ENCODE measurements at places on chromosomes 3 and 15. TPM values are rescaled to one million over a fixed set of nuclear protein-coding genes. Genes with fewer than 3 reads are reported as not detected.

DNA sequence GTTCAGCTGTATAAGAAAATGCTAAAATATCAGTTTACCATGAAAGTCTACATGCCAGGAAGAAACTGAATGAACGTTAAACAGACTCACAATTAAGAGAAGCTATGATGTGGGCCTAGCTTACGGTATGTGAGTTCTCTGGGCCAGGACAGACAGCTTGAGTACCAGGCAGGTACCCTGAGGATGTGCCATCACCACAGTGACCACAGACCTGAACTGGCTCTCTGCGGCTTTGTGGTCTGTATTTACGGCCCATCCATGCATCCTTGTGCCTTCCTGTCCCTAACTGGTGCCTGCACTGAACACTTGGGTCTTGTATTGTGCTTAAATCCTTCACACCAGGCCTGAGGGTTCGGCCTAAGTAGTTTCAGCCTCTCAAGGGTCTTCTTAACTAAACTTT lies 467.5 kb upstream of the PPP2R3A start:
- H3K4me1 ChIP-seq: no peaks in the 10 kb centered on the region
- H3K27ac ChIP-seq: no peak overlapping the region
- peaks cover 3% of the 10 kb centered on the region for H3K27me3 ChIP-seq
- no peak overlapping the region for H3K4me3 ChIP-seq
- no peak for DNase-seq

GRCh38 chr15:48437178-48437577 lies 105.9 kb downstream of the DUT start:
- no peak overlapping the region for H3K4me3 ChIP-seq
- peaks cover 100% of the 10 kb centered on the region for H3K36me3 ChIP-seq
- H3K27me3 ChIP-seq: no peaks in the 10 kb centered on the region
- DNase-seq: no peak
- H3K4me1 ChIP-seq: no peaks in the 10 kb centered on the region
- H3K27ac ChIP-seq: no peak overlapping the region

- H3K4me3 ChIP-seq: no peak overlapping the region
- H3K36me3 ChIP-seq: no peaks in the 10 kb centered on the region
- no peak for DNase-seq
- H3K4me1 ChIP-seq: peaks cover 22% of the 10 kb centered on the region
- H3K27ac ChIP-seq: no peak overlapping the region
These were observed 482.2 kb upstream of the CFAP20DC start for GRCh38 chr3:59531994-59532393.

- H3K36me3 ChIP-seq: no peaks in the 10 kb centered on the region
- no peaks in the 10 kb centered on the region for H3K27me3 ChIP-seq
- H3K4me1 ChIP-seq: no peaks in the 10 kb centered on the region
These were observed 315.5 kb downstream of the NSUN3 start for GRCh38 chr3:94378322-94378721.

DNA sequence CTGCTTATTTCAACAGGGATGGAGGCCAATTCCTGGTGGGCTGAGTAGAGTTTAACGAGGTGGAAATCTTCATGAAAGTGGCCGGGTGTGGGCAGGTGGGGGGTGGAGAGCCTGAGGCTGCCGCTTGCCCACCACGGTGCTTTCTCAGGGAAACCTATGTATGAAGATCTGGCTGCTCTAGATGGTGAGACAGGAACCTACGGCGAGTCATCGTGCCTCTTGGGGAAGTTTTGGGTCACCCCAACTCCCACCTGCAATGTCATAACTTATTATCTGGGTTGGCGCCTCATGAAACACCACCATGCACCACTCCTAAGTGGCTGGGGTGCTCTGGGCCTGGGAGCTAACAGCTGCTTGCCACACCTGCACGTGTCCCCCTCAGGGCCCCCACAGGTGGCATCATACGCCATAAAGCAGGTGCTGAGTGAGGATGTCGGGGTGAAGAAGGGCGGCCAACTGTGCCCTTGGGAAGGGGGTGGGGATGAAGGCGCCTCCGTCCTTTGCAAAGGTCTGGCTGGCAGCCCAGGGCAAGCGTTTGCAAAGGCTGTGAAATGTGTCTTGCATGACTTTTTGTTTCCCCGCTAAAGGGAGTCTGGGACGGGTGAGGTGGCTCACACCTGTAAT lies 27.9 kb upstream of the SNRPA1 start:
- H3K4me1 ChIP-seq: no peaks in the 10 kb centered on the region
- H3K27ac ChIP-seq: no peak overlapping the region
- no peak for DNase-seq
- H3K27me3 ChIP-seq: peaks cover 18% of the 10 kb centered on the region

DNA sequence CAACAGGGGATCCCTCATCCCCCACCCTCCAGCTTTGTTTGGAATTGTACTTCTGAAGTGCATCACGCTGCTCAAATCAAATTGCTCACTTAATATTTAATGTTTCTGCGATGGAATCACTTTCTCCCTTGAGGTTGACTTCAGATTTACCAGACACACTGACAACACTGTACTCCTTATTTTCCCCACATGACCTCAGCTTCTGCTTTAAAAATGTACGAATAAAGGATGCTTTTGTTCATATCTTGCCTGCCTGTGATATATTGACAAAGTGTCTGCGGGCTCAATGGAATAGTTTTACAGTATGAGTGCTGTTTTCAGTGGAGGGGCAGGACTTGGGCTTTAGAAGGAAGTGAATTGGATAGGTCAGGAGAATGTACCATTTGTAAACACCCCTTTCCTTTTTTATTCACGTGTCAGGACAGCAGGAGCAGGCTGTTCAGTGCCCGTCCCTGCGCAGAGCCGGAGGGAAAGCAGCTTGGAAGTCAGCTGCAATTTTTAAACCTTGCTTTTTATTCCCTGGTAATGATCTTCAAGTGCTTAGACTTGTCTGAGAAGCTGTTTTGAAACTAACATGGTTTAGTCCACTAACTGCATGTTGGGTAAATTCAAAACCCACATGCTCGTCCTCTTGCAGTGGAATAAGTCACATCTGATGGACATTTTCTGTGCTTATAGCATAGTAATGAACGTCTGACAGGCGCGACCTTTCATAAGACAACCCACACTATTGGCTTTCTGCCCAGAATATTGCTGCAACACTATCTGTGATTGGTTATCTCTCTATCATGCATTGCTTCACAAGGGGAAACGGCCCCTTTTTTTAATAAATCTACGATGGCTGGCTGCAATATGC lies 29.9 kb downstream of the MBNL1 start:
- no peaks in the 10 kb centered on the region for H3K27me3 ChIP-seq
- H3K4me1 ChIP-seq: peaks cover 60% of the 10 kb centered on the region
- peak overlapping the region; percentile 36 for H3K27ac ChIP-seq
- H3K36me3 ChIP-seq: peaks cover 52% of the 10 kb centered on the region
- peak; percentile 51 for DNase-seq

DNA sequence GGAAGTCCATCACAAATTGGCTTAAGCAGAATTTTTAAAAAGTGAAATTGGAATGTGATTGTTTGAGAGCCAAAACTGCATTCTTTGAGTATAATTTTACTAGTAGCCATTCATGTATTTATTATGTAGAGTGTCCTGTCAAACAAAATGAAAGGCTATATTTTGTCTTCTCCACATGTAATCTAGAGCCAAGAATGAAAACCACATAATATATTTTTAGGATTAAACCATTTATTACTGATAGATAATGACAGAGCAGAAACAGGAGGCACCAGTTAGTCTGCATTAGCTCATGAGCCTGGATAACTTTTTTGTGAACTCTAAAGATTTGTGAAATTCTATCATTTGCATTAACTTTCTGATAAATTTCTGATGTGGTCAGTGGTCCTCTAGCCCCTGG lies 130.2 kb downstream of the FILIP1L start:
- H3K36me3 ChIP-seq: no peaks in the 10 kb centered on the region
- H3K4me3 ChIP-seq: no peak overlapping the region
- no peak for DNase-seq
- no peak overlapping the region for H3K27ac ChIP-seq

- no peak overlapping the region for H3K27ac ChIP-seq
- no peak for DNase-seq
- no peaks in the 10 kb centered on the region for H3K27me3 ChIP-seq
- H3K36me3 ChIP-seq: no peaks in the 10 kb centered on the region
- H3K4me3 ChIP-seq: no peak overlapping the region
- peaks cover 2% of the 10 kb centered on the region for H3K4me1 ChIP-seq
These were observed 363.5 kb downstream of the FOXP1 start for GRCh38 chr3:71219744-71220638.

GRCh38 chr15:23397779-23398178 lies 43.2 kb downstream of the GOLGA8S start:
- no peaks in the 10 kb centered on the region for H3K4me1 ChIP-seq
- DNase-seq: no peak
- H3K27ac ChIP-seq: no peak overlapping the region
- H3K36me3 ChIP-seq: no peaks in the 10 kb centered on the region
- H3K27me3 ChIP-seq: no peaks in the 10 kb centered on the region

DNA sequence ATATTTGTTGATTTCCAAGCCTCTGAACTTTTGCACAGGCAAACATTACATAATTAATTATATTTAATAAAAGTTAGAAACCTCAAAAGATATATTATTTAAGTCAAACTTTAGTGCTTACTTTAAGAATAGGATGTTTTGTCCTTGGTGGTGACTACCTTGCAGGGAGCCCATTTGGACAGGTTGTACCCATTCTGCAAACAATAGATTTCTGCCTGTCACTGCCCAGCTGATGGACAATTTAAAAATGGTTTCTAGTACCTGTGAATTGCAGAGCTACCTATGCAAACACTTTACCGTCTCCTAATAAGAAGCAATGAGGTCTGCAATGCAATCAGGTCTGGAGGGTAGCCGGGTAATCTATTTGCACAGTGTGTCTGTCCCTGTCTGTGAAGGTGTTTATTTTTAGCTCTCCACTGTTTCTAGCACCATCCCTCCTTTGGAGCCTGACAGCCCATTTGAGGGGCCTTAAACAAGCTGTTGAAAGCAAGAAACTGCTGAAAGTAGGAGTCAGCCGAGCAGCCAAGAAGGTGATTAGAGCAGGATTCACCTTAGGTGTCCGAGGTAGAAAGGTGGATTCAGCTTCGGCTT lies 556.2 kb upstream of the CFAP20DC start:
- H3K36me3 ChIP-seq: no peaks in the 10 kb centered on the region
- no peaks in the 10 kb centered on the region for H3K4me1 ChIP-seq
- DNase-seq: no peak
- no peak overlapping the region for H3K4me3 ChIP-seq
- no peaks in the 10 kb centered on the region for H3K27me3 ChIP-seq
- H3K27ac ChIP-seq: no peak overlapping the region

GRCh38 chr15:68700455-68701123 lies 120.1 kb downstream of the ANP32A start:
- DNase-seq: peak; percentile 47
- H3K36me3 ChIP-seq: no peaks in the 10 kb centered on the region
- no peak overlapping the region for H3K4me3 ChIP-seq
- H3K27ac ChIP-seq: no peak overlapping the region

DNA sequence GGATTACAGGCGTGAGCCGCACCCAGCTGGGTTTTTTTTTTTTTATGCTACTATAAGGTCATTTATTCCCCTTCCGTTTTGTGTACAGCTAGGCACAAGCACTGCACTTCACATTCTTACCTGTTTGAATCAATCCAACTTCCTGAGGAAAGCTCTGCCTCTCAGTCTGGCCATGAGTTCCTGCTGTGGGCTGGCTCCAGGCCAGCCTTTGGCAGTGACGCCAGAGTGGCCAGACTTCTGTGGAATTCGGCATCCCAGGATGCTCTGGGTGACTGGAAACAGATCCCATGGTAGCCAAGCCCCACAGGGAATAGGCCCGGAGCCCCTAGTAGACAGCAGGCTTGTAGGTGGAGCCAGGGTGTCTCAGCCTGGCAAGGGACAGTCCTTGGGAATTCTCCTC lies 21.5 kb upstream of the TIMP4 start:
- H3K4me3 ChIP-seq: no peak overlapping the region
- peak; percentile 8 for DNase-seq
- H3K4me1 ChIP-seq: peaks cover 7% of the 10 kb centered on the region

DNA sequence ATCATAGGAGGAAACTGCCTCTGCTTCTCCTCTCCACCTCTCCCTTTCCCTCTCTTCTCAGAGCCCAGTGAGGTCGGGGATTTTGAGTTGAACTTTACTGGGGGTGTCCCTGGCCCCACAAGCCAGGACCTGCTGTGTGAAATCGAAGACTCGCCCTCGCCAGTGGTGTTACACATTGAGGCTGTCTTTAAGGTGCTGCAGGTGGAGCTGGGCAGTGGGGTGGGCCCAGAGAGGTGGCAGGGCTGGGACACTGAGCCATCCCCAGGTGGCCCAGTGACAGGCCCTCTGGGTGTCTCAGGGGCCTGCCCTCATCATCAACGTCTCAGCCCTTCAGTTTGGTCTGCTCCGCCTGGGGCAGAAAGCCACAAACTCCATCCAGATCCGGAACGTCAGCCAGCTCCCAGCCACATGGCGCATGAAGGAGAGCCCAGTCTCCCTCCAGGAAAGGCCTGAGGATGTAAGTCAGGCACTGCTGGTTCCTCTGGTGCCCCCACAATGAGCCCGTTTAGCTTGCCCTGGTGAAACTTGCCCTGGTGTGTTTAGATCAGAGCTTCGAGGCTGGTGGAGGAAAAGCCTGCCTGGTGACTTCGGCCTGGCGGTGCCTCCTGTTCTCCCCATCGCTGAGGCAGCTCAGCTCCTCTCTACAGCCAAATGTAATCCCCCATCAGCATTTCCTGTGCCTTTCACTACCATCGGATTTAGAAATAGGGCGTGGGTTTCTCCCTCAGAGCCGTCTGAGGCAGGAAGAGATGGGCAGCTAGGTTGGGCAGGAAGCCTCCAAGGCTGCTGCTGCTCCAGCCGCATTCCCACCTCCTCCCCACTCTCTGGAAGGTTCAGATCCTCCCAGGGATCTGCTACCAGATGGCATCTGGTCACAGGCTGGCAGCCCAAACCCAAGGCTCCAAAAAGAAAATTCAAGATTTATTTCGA lies 39.2 kb downstream of the ACAA1 start:
- no peak overlapping the region for H3K27ac ChIP-seq
- no peak overlapping the region for H3K4me3 ChIP-seq
- H3K4me1 ChIP-seq: no peaks in the 10 kb centered on the region

GRCh38 chr3:12750223-12750622 lies 8.8 kb downstream of the TMEM40 start:
- H3K36me3 ChIP-seq: no peaks in the 10 kb centered on the region
- H3K27me3 ChIP-seq: no peaks in the 10 kb centered on the region
- no peak for DNase-seq
- no peak overlapping the region for H3K27ac ChIP-seq
- H3K4me1 ChIP-seq: peaks cover 8% of the 10 kb centered on the region

GRCh38 chr15:59244337-59244736 lies 37.7 kb downstream of the LDHAL6B start:
- no peak for DNase-seq
- H3K4me1 ChIP-seq: 0 out of 2 replicates have a peak, but pooled peaks cover 4% of the 10 kb centered on the region
- H3K27ac ChIP-seq: no peak overlapping the region
- no peak overlapping the region for H3K4me3 ChIP-seq
- peaks cover 37% of the 10 kb centered on the region for H3K36me3 ChIP-seq
- no peaks in the 10 kb centered on the region for H3K27me3 ChIP-seq

BCL2A1 gene
- not detected for total RNA-seq

ST8SIA2 gene
- total RNA-seq: 3.9 TPM

MEGF11 gene
- total RNA-seq: 0.03 TPM

RTP3 gene
- not detected for total RNA-seq

CAPN3 gene
- total RNA-seq: 0.11 TPM

SH2D7 gene
- not detected for total RNA-seq

NGLY1 gene
- 14.1 TPM for total RNA-seq

Measured in SJSA1 (cell line).